GF-D8 (cell line): ENCODE measurements at places on chromosomes 7 and 10.

DNA sequence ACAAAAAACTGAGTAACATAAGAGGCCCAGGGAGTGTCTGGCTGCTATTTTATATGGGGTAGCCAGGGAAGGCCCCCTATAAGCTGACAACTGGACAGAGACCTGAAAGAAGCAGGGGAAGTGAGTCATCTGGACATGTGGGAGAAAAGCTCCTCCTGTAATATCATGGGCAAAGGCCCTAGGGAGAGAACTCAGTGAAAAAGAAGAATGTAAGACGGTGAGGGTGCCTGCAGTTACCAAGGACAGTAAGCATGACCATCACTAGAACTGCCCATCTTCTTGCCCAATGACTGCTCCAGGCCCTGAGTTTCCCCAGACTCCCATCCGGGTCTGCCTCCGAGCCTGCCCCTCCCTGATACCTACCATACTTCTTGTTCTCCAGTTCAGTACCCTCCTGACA is 2.3 kb downstream of the ELMO1 start:
- no peak for DNase-seq

DNA sequence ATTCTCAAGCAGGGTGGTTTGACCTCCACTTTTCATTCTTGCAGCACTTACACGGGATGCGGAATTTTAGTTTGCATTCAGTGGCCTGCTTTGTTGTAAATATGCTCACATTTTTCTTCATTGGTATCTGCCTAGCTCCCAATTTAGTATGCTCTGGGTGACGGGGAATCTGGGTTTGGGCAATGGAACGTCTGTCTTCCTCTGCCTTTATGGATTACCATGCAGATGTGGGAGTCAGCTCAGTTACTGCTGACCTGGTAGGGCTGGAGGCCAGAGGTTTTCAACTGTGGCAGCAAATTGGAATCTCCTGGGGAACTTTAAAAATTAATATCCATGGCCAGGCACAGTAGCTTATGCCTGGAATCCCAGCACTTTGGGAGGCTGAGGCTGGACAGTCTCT is 161.6 kb downstream of the CAMK1D start:
- no peak for DNase-seq

DNA sequence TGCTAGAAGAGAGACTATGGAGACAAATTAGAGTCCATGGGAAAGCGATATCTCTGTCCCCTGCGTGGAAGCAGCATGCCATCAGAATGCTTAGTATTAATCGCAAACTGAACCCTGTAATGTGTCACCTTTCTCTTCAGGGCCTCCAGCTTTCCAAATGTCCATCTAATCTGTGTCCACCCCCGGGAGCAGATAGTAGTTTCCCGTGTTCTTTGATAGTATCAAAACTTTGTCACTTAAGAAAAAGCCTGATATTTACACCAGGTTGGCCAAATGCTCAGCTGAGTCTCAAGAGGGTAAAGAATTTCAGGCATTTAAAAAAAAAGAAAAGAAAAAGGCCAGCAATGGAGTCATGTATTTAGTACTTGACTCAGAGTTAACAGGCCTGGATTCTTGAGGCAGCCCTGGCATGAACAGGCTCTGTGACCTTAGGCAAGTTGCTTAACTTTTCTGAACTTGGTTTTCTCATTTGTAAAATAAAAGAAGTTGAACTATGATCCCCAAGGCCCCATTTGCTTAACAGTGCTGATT is 10.4 kb upstream of the GSAP start:
- DNase-seq: no peak

- no peak for DNase-seq
Measured at GRCh38 chr10:71437537-71438092, 40.9 kb downstream of the CDH23 start.
